NCI-H345 (cell line): ENCODE measurements at places on chromosomes 7 and 10.

- no peak for DNase-seq
Observed at GRCh38 chr10:102040305-102041050, 15.5 kb downstream of the ARMH3 start.

GRCh38 chr10:98376485-98376884 lies 38.5 kb downstream of the PYROXD2 start:
- DNase-seq: peak; percentile 60

- DNase-seq: no peak
Observed at GRCh38 chr7:135862586-135863340, 114.2 kb upstream of the FAM180A start.

DNA sequence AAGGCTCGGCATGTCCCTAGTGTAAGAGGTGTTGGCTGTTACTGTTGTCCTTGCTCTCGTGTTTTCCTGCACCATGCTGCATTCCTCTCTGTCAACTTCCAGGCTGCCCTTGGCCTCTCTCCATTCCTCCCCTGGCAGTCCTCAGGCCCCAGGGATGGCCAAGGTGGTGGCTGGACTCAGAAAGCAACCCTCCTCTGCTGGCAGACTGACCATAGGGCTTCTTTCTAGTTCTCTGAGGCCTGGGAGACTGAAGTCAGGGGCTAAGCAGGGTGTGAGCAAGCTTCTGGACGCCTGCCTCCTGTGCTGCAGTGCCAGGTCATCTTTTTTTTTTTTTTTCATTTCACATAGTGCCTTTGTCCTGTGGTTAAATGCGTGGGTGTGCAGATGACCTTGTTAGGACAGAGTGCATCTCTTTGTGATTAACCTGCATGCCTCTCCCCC lies 72.0 kb downstream of the GOLGA7B start:
- DNase-seq: no peak

DNA sequence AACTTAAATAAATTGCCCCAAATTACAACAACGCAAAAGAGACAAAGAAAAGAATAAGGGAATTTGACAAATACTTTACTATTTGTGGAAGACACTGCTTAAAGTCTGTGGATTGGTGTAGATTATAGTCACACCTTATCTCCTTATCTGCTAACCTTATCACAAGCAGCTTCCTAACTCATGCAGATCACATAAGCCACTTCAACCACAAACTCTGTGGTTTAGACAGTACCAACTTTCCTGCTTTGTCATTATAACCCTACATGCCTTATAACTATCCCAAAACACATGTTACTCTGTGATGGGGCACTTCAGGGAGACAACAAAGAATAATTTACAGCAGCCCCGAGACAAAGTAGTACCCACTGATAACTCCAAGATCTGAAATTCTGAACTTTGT lies 41.5 kb upstream of the PPP3CB start:
- no peak for DNase-seq

GRCh38 chr10:5504146-5505072 lies 5.0 kb upstream of the CALML5 start:
- DNase-seq: peak; percentile 78

DNA sequence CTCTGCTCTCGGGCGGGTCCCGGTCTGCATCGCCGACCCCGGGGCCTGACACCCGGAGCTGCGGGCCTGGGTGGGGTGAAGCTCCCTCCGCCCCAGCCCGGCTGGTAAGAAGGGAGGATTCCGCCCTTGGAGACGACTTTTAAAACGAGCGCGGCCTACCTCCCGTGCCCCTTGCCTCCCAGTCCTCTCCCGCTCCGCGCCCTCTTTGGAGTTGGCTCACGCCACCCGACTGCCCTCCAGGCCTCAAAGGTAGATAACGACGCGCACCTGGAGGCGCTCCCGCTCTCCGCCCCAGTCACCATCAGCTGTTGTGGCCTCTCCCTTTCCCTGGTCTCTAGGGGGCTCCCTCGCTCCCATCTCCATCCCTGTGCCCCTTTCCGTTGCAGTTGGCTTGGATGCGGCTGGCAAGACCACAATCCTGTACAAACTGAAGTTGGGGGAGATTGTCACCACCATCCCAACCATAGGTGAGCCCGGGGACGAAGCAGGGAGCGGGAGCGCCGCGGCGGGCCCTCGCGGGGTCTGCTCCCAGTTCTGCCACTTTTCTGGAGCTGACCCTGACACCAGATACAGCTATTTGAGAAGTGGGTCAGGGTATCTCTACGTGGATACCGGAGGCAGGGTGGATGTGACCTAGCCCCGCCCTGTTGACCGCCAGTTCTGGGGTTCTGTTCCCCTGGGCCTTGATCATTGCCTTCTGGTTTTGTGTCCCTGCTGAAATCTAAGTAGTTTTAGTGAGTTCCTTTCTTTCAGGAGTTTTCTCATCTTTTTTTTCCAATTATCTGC lies 679 bp downstream of the ARF5 start:
- DNase-seq: peak; percentile 68

- DNase-seq: no peak
Observed at GRCh38 chr10:86756511-86757112, at the start of gene BMPR1A. TSS of gene BMPR1A (plus strand) at chr10:86756619. CDS start at chr10:86876019, 119,400 bp downstream.

DNA sequence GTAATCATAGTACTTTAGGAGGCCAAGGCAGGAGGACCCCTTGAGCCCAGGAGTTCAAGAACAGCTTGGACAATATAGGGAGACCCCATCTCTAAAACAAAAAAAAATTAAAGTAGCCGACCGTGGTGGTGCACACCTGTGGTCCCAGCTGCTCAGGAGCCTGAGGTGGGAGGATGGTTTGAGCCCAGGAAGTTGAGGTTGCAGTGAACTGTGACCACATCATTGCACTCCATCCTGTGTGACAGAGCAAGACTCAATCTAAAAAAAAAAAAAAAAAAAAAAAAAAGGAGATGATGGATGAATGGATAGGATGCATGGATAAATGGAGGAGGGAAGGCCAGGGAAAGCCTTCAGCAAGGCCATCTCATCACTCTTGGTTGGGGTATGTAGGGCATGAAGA lies 33.4 kb upstream of the BMPR1A start:
- DNase-seq: no peak

GRCh38 chr7:47715631-47716068 lies 133.7 kb upstream of the TNS3 start:
- no peak for DNase-seq

- DNase-seq: no peak
Observed at GRCh38 chr7:94059746-94060145, 55.6 kb upstream of the BET1 start.

GRCh38 chr7:4698707-4699275 lies 16.7 kb downstream of the FOXK1 start:
- no peak for DNase-seq

GRCh38 chr10:4057725-4058513 lies 272.9 kb upstream of the KLF6 start:
- DNase-seq: no peak

DNA sequence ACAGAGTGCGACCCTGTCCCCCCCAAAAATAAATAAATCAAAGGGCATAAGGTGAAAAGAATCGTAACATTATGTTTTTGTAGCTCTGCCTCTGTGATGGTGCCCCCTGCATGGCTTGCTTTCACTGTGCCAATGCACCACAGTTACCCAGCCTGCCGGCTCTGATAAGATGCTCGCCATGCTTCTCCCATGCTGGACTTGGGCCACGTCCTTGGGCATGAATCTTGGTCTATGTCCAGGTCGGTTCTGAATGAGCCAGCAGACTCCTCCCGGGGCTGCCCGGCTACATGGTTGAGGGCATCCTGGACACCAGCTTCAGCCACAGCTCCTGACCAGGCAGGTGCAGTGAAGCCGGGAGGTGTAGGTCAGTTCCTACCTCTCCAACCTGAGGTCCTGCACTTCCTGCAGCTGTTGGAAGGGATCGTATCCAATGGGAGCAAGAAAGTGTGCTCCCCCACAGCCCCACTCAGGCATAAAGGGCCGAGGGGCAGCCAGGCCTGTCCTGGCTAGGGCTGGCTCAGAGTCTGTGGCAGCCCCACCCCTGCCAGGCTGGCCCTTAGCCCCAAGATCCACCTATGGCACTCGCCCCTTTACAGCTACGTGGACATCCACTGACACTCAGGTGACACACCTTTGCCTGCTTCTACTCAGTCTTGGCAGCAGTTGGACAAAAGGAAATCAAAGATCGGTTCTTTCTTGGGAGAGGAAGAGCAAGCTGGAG lies 34.1 kb downstream of the CHST3 start:
- no peak for DNase-seq

GRCh38 chr7:23234569-23235296 lies 11.8 kb upstream of the GPNMB start:
- DNase-seq: no peak

DNA sequence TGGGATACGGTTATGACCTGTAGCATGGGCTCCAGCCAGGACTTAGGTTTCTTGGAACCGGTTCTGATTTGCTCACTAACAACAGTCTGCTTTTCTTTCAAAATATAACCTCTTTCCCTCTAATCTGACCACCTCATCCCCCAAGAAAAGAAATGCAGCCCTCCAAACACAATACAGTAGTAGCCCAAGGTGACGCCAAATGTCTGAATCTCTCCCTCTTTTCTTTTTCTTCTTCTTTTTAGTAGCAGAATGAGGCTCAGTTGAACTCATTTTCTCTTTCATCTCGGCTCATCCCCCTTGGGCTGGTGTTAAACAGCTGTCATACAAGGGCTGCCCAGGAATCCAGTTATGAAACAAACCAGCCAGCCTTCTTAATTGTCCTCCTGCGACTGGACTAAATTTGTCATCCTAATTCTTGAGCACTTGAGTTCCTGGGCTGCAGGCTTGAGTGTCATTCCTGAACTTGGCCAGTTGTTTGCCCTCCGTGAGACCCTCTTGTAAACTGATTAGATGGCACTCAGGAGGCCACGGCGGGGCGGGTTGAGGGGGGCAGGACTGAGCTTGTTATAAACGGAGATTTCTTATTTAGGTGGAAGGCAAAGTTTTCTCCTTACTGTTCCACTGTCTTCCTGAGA lies 94.8 kb downstream of the SORCS3 start:
- no peak for DNase-seq

GRCh38 chr10:73991884-73992245 lies 6.1 kb upstream of the VCL start:
- no peak for DNase-seq

- DNase-seq: peak; percentile 10
Observed at GRCh38 chr7:149690688-149691446, 82.5 kb downstream of the ZNF467 start.

DNA sequence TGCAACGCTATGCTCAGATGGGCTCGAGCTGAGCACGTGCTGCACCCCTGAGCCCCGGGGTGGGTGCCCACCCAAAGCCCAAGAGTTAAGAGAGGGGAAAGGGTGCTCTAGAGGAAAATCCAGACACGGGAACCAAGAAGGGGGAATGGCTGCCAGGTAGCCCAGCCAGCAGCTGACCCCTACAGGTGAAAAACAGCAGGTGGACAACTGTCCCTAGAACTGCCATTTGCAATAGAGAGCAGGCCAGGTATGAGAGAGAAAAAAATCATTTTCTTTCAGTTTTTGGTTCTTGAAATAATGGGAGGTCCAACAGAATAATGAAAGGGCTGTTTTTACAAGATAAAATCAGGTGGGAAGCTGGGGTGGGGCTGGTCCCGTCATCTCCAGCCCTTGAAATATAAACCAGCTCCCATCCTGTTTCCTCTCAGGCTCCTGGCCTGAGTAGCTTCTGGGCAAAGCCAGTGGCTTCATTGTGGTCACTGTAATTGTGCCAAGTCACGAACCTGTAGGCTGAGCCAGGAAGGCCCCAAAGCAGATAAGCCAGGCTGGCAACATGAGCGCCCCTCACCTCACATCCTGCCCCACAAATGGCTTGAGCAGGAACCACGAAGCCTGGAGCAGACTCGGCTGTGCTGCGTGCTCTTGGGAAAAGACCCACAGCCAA lies 257.8 kb downstream of the SNX10 start:
- no peak for DNase-seq

- no peak for DNase-seq
Observed at GRCh38 chr10:124001391-124002148, 91.8 kb downstream of the CHST15 start.

- no peak for DNase-seq
Observed at GRCh38 chr10:77060913-77061312, 576.7 kb downstream of the KCNMA1 start.

- peak; percentile 37 for DNase-seq
Observed at GRCh38 chr7:1758028-1758858, 88.2 kb downstream of the ELFN1 start.
